NCI-H2171 (cell line): ENCODE measurements at places on chromosomes 16 and 17.
A peak's percentile ranks its signal among the peaks of the same experiment; 100 is the strongest.

DNA sequence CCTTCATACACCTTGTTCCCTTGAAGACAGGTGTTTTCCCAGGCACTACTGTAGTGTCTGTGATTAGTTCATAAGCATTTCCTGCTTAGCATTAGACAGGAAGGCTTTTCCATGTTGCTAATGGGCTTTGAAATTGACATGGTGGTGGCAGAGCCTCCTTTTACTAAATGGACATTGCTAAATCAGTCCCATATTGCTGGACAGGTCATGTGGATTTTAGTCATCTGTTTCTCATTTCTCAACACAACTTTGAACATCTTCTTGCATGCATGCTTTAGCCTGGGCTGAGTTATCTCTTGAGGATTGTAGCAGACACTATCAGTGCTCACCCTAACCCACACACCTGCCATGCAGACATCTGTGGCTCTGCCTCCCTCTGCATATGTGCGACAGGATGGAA, 13.7 kb upstream of the BCO1 start:
- DNase-seq: no peak

- DNase-seq: peak; percentile 79
Measured at GRCh38 chr16:30786936-30787612, at the start of gene ZNF629. Gene ZNF629 (minus strand): TSS chr16:30787205. CDS start chr16:30784482, 2,723 bp downstream.

DNA sequence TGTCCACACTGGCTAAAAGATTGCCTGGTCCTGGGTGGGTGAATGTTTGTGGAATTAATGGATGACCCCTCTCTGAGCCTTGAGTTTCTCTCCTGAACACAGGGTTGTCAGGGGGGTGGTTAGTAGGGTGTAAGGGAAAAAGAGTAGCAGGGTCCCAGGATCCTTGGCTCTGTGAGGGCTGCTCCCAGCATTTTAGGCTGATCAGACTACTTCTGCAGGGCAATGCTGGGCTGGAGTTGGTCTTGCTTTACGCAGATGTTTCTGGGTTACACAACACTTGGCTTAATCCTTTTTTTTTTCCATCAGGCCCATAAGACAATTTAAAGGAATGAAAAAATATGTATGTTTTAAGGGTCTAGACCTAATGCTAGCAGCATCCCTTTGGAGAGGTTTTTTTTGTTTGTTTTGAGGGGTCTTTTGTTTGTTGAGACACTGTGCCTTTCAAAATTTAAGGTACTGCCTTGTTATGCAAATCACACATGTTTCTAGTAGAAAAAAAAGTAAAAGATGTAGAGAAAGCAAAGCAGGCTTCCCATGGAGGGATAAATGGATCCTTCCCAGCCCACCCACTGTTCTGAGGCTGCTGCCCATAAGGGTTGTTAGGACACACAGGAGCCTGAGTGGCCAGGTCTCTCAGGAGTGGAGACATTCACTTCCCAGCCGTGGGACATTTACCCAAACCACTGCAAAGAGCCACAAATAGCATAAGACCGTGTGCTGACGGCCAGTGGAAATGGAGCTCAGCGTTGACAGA, 225.6 kb upstream of the HSBP1 start:
- no peak for DNase-seq

DNA sequence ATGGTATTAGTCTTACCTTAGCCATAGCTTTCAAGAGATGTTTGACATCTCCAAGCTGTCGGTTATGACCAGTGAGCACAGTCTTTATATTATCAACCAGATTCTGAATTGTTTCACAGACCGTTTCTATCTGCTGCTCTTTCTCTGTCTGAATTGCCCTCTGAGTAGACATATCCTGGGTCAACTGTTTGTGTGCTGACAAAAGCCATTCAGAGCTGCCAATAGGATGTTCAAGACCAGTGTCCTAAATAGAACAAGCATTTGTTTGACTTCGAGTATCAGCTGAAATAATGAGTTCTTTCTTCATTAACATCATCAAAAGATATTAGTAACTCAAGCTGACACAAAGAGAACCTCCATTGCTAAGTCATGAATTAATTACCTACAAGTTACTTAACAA, 14.9 kb upstream of the ARL6IP1 start:
- no peak for DNase-seq

GRCh38 chr17:66764506-66764905, 70.4 kb upstream of the CACNG5 start:
- peak; percentile 13 for DNase-seq

DNA sequence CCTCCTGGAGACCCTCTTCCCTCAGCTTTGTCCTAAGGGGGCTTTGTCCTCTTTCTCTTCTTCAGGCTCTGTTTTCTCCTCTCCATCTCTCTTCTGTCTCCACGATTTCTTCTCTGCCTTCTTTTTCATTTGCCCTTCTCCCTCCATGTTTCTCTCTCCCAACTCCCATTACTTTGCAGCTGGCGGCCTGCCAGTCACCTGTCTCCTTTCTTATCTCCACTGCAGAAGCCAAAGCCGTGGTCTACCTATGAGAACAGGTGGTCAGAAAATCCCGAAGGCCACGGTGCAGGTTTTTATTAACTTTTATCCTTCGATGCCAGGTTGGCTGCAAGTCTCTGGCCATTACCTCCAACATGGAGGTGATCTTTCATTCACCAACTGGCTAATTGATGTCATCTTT, 45.1 kb downstream of the FZD2 start:
- no peak for DNase-seq

DNA sequence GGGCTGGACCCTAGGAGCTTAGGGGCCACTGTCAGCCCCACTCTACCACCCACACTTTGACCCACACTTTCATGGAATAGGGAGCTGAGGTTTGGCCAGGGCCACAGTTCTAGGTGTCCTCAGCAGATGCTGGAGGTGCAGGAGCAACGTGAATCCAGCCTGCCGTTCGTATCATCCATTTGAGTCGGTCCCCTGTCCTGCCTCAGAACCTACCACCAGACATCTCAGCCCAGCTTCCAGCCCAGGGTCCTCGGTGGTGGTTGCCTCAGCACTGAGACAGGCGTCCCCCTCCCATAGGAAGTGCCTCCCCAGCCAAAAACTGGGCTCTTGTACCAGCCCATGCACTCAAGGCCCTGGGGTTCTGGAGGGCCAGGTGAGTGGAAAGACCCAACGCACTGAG, 359 bp upstream of the ITGAE start:
- no peak for DNase-seq

DNA sequence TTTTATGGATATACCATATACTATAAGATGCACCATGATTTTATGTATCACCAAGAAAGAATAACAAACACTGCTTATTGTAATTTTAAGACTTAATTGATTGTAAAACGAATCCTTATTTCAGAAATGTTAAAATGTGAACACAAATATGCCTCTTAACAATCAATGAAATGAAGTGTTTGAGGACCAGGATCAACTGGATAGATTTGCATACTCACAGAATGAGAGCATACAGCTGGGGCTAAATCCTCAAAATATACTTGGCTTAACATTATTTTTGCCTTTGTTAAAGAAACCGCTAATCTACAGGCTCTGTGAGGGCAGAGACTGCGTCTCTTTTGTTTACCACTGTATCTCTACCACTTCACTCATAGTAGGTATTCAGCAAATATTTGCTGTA, 93.6 kb downstream of the SPACA3 start:
- no peak for DNase-seq

GRCh38 chr16:67451704-67452435, 20.9 kb downstream of the HSD11B2 start:
- DNase-seq: no peak

DNA sequence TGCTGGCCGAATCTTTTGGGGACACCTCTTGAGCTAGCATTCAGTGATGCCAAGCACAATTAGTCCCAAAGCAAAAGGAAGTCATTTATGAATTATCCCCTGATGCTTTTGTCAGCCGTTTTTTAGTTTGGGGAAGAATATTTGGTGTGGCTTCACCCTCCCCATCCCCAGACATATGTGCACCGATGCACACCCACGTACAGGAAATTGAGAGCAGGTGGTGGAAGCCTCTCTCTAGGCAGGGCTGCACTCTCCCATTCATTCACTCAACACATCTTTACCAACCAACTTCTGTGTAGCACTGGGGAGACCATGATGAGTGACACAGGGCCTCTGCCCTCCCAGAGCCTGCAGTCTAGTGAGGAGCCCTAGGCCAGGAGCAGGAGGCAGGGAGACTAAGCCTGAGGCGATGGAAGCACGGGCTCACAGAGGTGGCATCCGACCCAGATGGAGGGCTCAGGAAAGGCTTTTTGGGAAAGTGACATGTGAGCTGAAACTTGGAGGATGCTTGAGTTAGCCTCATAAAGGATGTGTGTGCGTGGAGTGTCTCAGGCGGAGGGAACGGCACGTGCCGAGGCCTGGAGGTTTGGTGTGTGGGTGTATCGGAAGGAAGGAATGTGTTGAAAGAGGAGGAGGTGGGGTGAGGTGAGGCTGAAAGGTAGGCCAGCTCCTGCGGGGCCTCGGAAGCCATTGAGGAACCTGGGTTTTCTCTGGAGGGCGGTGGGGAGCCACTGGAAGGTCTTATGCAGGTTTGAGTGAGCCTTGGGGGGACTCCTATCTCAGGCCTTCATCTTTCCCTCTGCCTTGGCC, 43.8 kb downstream of the PSME3IP1 start:
- DNase-seq: no peak

- DNase-seq: no peak
Measured at GRCh38 chr17:17467720-17468119, 9.1 kb upstream of the MED9 start.

DNA sequence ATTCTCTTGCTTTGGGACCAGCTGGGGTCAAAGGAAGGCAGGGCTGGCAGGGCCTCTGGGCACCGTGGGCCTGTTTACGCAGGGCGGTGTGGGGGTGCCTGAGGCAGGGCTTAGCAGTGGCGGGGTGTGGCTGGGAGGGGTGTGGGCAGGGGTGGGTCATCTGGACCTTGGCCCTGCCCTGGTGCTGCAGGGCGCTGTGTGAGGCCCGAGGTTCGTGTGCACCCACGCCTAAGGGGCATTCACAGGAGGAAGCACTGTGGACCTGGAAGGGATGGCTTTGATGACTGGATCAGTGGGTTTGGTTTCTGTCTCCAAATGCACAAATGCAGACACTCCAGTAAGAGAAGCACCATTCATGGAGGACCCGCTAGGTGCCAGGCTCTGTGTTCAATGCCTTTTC, 37.3 kb downstream of the BCO1 start:
- no peak for DNase-seq

DNA sequence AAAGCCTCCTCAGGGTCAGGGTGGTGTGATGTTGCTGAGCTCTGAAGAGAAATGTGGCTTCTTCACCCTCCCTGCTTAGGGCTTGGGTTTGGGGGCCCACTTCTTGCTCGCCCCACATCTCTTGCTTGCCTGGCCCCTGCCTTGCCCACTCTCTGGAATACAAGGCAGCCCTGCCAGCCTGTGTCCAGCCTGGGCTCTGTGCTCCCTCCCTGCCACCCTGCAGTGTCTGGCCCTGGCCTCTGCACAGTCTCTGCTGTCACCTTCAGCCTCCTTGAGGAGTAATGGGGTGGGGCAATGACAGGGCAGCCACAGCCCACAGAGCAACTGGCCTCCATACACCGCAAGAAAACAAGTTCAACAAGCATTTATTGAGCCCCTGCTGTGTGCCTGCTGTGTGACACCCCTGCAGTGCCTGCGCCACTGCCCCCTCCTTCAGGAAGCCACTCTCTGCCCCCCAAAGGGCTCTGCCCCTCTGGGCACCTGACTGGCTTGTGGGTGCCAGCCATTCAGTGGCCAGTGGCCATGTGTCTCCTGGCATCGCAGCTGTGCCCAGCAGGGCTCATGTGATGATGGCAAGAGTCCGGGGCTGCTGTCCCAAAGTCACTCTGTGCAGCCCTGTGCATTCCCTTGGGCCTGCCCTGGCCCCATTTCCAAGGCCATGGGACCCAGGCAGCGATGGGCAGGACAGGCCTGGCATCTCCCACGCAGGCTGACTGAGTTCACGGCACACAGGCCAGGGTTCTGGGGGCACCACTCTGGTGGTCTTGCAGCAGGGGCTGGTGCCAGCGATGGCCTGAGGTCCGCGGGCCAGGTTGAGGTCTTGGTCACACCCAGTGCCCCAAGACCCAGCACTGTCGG, 240.8 kb downstream of the KATNIP start:
- DNase-seq: no peak

GRCh38 chr17:7777017-7777416, 57.0 kb upstream of the KDM6B start:
- no peak for DNase-seq

- no peak for DNase-seq
Measured at GRCh38 chr16:7315813-7316212, 16.8 kb upstream of the RBFOX1 start.

DNA sequence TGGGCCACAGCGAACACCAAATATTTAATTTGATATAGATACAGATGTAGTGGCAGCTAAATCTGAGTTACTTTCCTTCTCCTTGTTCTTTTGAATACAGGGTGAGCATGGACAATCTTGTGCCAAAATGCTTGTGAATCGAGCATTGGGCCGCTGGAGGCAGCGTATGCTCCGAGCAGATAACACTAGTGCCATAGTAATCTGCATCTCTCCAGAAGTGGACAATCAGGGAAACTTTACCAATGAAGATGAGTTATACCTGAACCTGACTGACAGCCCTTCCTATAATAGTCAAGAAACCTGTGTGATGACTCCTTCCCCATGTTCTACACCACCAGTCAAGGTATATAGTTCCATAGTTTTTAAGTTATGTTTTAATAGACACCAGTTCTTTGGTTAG, 21.2 kb upstream of the BCAS3 start:
- DNase-seq: no peak

DNA sequence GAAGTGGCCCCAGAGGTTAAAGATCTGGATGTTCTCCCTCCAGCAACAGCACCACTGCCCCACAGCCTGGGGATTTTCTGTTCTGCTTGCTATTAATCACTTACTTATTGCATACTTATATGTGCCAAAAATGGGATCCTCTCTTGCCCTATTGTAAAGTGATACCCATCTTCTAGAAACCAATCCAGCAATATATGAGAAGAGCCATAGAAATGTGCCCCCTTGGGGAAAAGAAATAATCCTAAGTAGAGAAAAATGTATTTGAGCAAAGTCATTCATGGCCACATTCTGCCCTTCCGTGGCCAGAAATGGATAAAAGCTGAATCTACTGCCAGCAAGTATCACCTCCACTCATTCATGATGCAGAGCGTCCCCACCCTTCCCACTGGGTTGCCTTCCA, 20.9 kb downstream of the SOST start:
- DNase-seq: no peak

DNA sequence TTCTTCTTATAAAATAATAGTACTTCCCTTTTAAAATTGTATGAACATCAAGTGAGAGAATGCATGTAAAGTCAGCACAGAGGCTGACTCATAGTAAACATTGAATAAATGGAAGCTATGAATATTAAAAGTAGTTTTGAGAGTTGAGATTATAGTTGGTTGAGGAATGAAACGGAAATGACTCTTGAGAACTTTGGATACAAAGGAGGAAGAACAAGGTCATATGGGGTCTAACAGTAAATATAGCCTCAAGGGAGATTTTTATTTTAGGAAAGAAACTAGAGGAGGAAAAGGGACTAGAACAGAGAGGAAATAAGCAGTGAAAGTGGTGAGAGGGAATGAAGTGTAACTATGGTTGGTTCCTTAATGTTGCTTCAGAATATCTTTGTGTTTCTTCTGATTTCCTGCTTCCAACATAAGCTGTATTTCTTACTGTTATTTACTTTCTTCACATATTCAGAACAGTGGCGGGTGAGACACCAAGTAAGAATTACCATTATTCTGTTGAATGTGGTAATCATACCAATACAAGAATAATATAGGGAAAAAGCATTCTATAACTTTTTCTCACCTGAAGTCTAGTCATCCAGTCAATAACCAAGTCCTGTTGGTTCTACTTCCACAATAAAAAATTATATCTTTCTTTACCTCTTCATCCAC, 165.1 kb downstream of the CHD9 start:
- DNase-seq: no peak
